ENCODE measurements at places on chromosomes 6 and 20.

DNA sequence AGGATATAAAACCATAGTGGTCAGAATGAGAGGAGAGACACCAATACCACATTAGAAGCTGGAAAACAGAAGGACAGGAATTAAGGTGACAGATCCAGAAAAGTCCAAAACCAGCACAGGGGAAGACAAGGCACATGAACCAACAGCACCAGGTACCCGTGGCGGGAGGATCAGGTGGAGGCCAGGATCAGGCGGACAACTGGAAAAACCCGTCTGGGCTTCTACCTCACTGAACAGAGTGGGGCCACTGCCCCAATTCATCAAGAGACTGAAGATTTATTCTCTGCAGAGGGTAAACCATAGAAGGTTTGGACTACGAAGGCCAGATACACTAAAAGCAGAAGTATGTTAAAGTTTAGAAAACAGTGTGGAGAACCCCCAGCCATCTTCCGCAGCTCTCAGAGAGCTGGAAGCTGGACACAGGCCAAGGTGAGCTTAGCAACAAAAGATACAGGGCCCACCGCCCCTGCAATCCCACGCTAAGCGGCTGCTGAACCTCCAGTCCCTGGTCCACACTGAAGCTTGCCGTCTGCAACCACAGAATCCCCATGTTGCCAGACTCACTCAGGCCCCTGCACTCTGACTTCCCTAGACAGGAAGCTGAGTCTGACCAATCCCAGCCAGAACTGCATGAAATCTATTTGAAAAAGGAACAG is 29.9 kb downstream of the ABHD12 start:
- DNase-seq = no peak

DNA sequence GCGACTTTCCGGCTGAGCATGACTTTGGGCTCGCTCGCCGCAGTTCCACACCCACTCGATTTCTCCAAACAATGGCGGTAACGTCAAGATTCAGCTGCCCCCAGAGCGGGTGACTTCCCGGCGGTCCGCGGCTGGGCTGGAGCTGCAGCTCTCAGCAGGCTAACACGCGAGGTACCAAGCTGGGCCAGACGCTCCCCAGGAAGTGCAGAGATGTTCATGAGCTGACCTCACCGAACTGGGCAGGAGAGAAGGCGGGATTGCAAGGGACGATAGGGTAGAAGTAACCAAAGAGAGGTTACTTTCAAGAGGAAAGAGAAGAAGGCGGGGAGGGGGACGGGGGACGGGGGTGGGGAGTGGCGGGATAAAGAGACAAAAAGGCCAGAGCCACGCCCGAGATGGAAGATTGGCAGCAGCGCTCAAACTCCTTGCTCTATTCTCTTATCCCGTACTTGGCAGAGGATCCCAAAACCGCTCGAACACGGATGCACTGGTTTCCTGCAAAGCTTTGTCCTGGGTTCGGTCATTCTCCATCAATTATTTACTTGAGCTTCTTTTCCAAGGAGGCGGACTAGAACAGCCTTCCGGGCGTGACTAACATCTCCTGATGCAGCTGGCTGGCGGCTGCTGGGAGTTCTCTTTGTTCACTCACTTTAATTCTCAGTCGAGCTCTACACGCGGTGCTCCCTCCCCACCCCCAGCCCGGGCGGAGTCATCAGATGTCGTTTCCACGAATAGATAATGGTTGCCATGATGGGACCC is at the start of gene MTCL3:
TSS of gene MTCL3 (minus strand) at position 626 of the 759 bp plus-strand sequence.
- peak; percentile 33 for DNase-seq

DNA sequence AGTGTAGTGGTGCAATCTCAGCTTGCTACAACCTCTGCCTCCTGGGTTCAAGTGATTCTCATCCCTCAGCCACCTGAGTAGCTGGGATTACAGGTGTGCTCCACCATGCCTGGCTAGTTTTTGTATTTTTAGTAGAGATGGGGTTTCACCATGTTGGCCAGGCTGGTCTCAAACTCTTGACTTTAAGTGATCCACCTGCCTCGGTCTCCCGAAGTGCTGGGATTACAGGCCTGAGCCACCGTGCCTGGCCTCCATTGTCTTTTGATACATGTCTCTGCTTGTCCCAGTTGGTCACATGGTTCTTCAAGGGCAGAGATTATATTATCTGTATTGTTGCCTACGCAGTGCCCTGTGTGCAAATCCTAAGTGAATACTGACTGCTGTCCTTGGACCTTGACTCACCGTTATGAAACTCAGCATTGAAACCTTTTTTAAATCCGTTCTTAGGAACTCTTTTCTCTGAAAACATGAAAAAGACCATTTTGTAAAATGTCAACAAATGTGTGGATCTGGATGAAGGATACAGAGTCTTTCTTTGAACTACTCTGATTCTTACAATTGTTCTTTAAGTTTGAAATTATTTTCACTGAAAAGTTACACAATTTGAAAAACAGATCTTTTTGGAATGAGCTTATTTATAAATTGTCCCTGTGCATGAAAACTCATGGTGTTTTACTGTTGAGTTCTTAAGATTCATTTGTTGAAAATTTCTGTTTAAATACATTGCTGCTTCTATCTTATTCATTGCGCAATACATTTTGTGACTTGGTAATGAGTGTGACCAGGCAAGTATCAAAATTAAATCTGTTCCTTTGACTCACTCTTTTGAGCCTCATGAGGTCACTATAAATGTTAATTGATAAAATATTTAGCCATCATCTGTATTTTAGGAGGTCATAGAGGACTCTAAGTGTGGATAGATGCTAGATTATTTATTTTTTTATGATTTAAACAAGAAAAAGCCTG is 293.5 kb downstream of the UTRN start:
- DNase-seq = no peak

DNA sequence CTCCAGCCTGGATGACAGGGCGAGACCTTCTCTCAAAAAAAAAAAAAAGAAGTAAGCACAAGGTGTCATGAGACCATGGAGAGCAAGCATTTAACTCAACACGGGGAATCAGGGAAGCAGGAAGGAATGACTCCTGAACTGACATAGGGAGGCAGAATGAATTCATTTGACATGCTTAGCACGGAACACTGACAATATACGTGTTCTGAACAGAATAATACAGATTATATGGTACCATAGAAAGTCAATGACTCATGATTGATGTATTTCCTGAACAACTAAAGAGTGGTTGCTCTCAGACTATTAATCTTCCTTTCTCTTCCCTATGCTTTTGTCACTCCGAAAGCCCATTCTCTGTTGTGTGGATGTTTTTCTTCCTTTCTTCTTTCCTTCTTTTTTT is 20.7 kb upstream of the ASIP start:
- no peak for DNase-seq

DNA sequence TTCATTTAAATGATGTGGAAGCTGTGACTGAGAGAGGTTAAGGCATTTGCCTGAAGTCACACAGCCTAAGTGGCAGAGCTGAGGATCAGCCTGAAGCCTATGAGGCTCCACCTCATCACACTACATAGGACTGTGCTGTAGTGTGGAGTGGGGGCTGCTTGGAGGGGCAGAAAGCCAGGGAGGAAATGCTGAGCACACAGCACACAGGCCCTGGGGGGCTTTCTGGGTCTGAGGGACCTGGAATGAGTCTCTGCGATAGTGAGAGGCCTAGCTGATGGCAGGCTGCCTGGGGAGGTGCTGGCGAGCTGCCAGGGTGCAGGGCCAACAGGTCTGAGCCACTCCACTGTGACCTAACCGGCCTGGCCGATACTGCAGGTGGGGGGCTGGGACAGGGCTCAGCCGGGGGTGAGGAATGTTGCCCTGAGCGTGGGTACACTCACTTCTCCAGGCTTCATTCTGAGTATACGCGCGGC is 2.2 kb upstream of the ARHGAP40 start:
- DNase-seq = no peak

GRCh38 chr6:62808565-62809293 is 402.5 kb upstream of the FKBP1C start:
- no peak for DNase-seq

GRCh38 chr20:59055302-59055701 is 12.7 kb upstream of the PRELID3B start:
- no peak for DNase-seq

DNA sequence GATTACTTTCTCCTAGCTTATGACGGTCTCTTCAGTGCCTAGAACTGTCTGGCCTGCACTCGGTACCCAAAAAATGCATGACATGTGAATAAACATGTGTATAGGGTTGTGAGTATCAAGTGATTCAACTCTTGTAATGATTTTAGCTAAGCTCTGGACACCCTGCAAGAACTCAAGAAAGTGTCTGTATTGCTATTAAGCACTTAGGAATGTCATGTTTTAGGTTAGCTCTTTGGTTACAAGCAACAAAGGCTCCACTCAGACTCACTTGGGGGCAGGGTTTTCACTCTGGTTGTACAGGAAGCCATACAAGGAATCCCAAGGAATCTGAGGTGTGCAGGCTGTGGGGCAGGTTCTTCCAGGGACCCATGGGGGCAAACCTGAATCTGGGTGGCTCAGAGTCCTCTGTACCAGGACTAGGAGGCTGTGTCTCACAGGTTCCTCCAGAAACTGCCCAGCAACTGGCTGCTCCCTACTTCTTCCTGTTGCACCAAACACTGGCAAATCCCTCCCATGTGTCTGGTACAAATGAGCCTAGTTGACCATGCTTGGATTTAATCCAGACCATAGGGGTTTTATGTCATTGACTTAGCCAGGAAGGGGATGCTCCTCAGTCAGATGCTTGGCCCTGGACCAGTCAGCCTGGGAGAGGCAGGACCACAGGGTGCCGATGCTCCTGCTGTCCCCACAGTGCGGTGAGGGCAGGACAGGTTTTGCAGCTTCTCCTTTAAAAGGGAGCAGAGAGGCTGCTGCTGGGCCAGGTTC is 77.9 kb upstream of the CDH4 start:
- DNase-seq = no peak

DNA sequence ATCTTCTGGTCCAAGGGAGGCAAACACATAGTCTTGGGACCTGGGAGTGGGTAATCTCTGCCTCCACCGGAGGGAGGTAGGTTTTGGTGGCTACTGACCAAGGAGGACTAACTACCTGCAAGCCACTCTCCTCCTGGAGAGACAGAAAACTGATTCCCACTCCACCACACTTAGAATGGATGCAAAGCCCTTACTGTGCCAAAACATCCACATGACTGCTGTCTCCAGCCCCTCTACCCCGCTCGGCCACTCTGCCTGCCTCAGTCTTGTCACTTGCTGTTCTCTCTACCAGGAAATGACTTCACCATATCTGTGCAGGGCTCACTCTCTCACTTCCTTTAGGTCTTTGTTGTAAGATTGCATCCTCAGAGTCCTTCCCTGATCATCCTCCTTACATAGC is 129.5 kb upstream of the ARG1 start:
- DNase-seq = no peak

DNA sequence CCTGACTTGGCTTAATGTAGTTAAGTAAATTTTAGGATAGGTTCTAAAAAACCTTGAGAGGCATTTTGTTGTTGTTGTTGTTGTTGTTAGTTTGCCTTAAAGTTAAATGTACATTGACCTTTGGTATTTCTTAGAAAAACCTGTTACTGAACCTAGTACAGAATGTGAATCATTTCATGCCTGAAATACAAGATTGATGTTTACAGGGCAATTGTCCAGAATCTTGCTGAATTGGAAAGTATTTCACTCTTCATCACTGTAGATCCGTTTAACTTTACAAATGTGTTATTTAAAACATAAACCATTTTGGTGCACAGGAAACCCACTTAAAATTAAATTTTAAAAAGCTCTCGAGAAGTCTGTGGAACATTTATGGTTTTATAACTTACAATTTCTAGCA is 75.0 kb downstream of the CEP57L1 start:
- no peak for DNase-seq

DNA sequence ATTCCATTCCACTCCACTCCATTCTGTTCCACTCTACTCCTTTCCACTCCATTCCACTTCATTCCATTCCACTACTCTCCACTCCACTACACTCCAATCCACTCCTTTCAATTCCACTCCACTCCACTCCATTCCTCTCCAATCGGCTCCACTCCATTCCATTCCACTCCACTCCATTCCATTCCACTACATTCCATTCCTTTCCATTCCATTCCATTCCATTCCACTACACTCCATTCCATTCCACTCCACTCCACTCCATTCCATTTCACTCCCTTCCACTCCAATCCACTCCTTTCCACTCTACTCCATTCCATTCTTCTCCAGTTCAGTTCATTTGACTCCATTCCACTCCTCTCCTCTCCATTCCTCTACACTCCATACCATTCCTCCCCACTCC is 26.2 kb upstream of the DEFB125 start:
- DNase-seq = no peak

- no peak for DNase-seq
Observed at GRCh38 chr20:2459981-2460751, 10.4 kb downstream of the SNRPB start.

- no peak for DNase-seq
Observed at GRCh38 chr6:145704143-145704781, 31.1 kb downstream of the EPM2A start.

DNA sequence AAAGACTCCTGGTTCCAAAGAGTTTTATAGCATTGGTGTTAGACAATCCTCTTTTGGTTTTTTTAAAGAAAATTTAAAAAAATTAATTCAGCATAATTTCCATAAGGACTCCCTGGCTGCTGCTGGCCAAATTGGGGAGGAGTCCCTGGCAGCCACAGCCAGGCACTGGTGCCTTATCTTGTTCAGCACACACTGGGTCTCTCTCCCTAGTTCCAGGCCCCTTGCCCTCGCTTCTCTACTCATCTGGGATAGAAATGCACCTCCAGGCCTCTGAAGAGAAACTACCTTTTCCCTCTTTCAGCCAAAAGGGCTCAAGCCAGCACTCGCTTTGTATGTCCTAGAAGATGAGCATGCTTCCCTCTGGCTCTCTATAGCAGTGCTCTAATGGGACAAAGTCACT is 13.4 kb upstream of the MAPK13 start:
- DNase-seq = no peak

DNA sequence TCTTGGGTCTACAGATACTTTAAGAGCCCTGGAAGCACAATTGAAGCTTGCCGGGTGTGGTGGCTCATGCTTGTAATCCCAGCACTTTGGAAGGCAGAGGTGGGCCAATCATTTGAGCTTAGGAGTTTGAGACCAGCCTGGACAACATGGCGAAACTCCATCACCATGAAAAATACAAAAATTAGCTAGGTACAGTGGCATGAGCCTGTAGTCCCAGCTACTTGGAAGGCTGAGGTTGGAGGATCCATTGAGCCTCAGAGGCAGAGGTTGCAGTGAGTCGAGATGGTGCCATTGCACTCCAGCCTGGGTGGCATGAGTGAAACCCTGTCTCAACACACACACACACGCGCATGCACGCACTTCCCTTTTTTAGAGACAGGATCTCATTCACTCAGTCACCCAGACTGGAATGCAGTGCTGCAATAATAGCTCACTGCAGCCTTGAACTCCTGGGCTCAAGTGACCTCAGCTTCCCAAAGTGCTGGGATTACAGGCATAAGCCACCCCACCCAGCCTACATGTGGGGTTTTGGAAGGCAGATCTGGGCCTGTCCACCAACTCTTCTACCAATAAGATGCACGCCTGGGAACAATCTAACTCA is 182.5 kb upstream of the JARID2 start:
- no peak for DNase-seq

GRCh38 chr20:36700438-36700837 is 45.5 kb downstream of the NDRG3 start:
- no peak for DNase-seq

- DNase-seq = no peak
Observed at GRCh38 chr6:26071135-26071534, 16.1 kb upstream of the HFE start.
